ENCODE measurements at places on chromosomes 13 and 19. TPM values are rescaled to one million over a fixed set of nuclear protein-coding genes. Genes with fewer than 3 reads are reported as not detected.

VSTM1 gene
- 0.50 TPM for total RNA-seq

CEBPA gene
- 8.9 TPM for total RNA-seq

RFPL4A gene
- 0.31 TPM for total RNA-seq

MEIS3 gene
- 39.1 TPM for total RNA-seq

CAMSAP3 gene
- total RNA-seq = 3.1 TPM

GRK1 gene
- not detected for total RNA-seq

GZMM gene
- 0.25 TPM for total RNA-seq

DAPK3 gene
- 48.6 TPM for total RNA-seq

KLK8 gene
- total RNA-seq = not detected

PROZ gene
- not detected for total RNA-seq

DIRAS1 gene
- 4.3 TPM for total RNA-seq

KLK1 gene
- total RNA-seq = not detected

ARL11 gene
- not detected for total RNA-seq

IGFL2 gene
- total RNA-seq = 1.3 TPM

RNF17 gene
- not detected for total RNA-seq

PEX11G gene
- total RNA-seq = 1.9 TPM

SKA3 gene
- 14.0 TPM for total RNA-seq

ZNF546 gene
- total RNA-seq = 2.2 TPM

SPRYD7 gene
- total RNA-seq = 12.0 TPM

TNNI3 gene
- 9.2 TPM for total RNA-seq

PGLYRP1 gene
- total RNA-seq = not detected

C1QTNF9 gene
- not detected for total RNA-seq

TNFSF13B gene
- total RNA-seq = 0.02 TPM

ATXN8OS gene
- not detected for total RNA-seq

FGF22 gene
- total RNA-seq = 1.2 TPM

CDC42EP5 gene
- total RNA-seq = not detected

ZNF256 gene
- total RNA-seq = 0.97 TPM

NKPD1 gene
- total RNA-seq = 0.10 TPM

CACNG6 gene
- 13.8 TPM for total RNA-seq

IGSF23 gene
- 0.31 TPM for total RNA-seq

SIGLEC14 gene
- 0.12 TPM for total RNA-seq

SEMA6B gene
- total RNA-seq = 6.0 TPM

CGB5 gene
- total RNA-seq = 0.88 TPM

CLDND2 gene
- 12.5 TPM for total RNA-seq

POU4F1 gene
- total RNA-seq = 0.67 TPM

KBTBD7 gene
- 2.5 TPM for total RNA-seq

MCF2L gene
- total RNA-seq = 0.48 TPM

ELL gene
- total RNA-seq = 5.6 TPM

Data from A549 treated with CORT108297 at 1 μM for 4 hours (cell line).